ENCODE measurements at places on chromosomes 13 and 19. TPM values are rescaled to one million over a fixed set of nuclear protein-coding genes. Genes with fewer than 3 reads are reported as not detected.

DNA sequence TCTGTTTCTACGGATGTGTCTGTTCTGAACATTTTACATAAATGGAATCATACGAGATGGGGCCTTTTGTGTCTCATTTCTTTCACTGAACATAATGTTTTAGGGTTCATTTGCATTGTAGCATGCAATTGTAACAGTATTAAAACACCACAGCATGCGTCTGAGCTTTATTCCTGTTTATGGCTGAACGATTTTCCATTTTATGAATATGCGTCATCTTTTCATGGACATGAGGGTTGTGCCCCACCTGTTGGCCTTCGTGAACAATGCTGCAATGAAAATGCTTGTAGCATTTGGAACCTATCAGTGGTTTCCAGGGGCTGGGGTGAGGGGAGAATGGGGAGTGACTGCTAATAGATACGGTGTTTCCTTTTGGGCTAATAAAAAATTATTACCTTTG, 5.1 kb downstream of the OR10H1 start:
- H3K36me3 ChIP-seq, result no peaks in the 10 kb centered on the region
- peaks cover 29% of the 10 kb centered on the region for H3K4me1 ChIP-seq
- no peak overlapping the region for H3K27ac ChIP-seq
- no peak for DNase-seq
- peaks cover 32% of the 10 kb centered on the region for H3K27me3 ChIP-seq

Gene PSG11
- not detected for polyA plus RNA-seq

DNA sequence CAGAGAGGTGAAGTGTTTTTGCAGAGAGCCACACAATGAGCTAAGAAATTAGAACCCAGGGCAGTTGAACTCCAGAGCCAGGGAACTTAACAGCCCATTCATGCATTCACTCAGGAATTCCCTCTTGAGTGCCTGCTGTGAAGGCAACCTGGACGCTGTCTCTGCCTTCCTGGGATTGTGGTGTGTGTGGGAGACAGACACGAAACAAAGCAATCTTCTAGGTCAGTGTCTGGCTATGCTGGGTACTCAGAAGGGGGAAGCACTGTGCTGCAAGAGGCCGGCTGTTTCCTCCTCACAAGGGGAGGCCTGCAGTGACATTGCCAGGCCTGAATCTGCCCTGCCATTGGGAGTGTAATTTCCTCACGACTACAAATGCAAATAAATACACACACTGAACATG, 9.7 kb downstream of the BCKDHA start:
- H3K27ac ChIP-seq, result peak overlapping the region; percentile 78
- no peaks in the 10 kb centered on the region for H3K36me3 ChIP-seq
- DNase-seq, result no peak
- H3K4me1 ChIP-seq, result peaks cover 24% of the 10 kb centered on the region
- H3K4me3 ChIP-seq, result no peak overlapping the region

DNA sequence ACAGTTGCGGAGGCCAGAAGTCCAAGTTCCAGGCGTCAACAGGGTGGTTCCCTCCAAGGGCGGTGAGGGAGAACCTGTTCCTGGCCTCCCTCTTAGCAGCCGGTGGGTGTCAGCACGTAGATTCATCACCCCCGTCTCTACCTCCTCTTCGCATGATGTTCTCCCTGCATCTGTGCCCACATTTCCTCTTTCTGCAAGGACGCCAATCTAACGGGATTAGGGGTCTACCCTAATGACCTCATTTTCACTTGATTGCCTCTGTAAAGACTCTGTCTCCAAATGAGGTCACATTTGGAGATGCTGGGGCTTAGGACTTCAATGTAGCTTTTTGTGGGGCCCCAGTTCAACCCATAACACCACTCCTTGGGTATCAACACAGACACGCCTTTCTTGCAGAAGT, 38.5 kb downstream of the DPF1 start:
- H3K4me1 ChIP-seq, result peaks cover 6% of the 10 kb centered on the region
- H3K27me3 ChIP-seq, result no peaks in the 10 kb centered on the region
- DNase-seq, result no peak
- no peak overlapping the region for H3K27ac ChIP-seq
- H3K4me3 ChIP-seq, result no peak overlapping the region

DNA sequence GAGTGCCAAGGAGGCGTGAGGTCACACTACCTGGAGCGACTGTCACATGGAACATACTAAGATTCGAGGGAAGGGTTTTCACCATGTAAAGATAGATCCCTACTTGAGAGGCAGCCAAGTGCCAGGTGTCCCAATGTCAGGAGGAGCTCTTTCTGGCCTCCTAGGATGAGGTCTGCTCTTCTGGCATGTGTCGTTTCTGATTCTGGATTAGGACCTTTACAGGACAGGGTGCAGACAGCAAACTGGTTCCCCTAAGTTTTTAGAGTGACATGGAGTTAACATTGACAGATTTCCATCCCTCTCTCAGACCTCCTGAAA, 75.3 kb downstream of the ZNF536 start:
- no peak overlapping the region for H3K27ac ChIP-seq
- no peak for DNase-seq
- no peaks in the 10 kb centered on the region for H3K4me1 ChIP-seq
- no peaks in the 10 kb centered on the region for H3K36me3 ChIP-seq
- H3K27me3 ChIP-seq, result no peaks in the 10 kb centered on the region

DNA sequence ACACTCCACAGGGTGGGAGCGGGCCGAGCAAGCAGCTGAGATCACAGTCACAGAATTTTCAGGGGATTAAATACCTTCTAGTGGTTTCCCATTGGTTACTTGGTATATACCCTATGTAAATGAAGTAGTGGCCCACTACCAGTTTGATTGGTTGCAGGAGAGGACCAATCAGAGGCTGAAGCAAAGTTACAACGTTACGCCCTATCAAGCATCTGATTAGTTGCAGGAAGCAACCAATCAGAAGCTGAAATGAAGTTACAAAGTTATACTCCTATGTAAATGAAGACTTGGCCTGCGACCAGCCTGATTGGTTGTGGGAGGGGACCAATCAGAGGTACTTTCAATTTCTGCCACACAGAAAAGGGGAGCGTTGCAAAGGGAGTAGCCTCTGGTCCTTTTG, 474.0 kb downstream of the COG6 start:
- H3K4me3 ChIP-seq, result no peak overlapping the region
- H3K4me1 ChIP-seq, result peaks cover 17% of the 10 kb centered on the region
- no peak for DNase-seq

GRCh38 chr19:43774103-43774939, 6.5 kb downstream of the KCNN4 start:
- H3K27ac ChIP-seq, result peak overlapping the region; percentile 28
- H3K4me3 ChIP-seq, result no peak overlapping the region
- no peaks in the 10 kb centered on the region for H3K27me3 ChIP-seq

- no peak overlapping the region for H3K27ac ChIP-seq
- H3K4me1 ChIP-seq, result peaks cover 3% of the 10 kb centered on the region
- DNase-seq, result peak; percentile 33
- H3K27me3 ChIP-seq, result peaks cover 48% of the 10 kb centered on the region
These were observed 105.2 kb downstream of the COL4A2 start for GRCh38 chr13:110412132-110412914.

GRCh38 chr13:97780486-97780885, 173.0 kb upstream of the IPO5 start:
- no peak overlapping the region for H3K27ac ChIP-seq
- H3K4me3 ChIP-seq, result no peak overlapping the region
- DNase-seq, result no peak
- peaks cover 8% of the 10 kb centered on the region for H3K27me3 ChIP-seq
- H3K36me3 ChIP-seq, result no peaks in the 10 kb centered on the region
- H3K4me1 ChIP-seq, result no peaks in the 10 kb centered on the region

GRCh38 chr13:99870541-99870940, 101.0 kb downstream of the ZIC5 start:
- H3K27me3 ChIP-seq, result no peaks in the 10 kb centered on the region
- H3K36me3 ChIP-seq, result no peaks in the 10 kb centered on the region
- no peak overlapping the region for H3K4me3 ChIP-seq
- DNase-seq, result no peak

Gene KLK6
- polyA plus RNA-seq, result not detected

GRCh38 chr19:38833092-38833425, 1.5 kb upstream of the ECH1 start:
- peaks cover 19% of the 10 kb centered on the region for H3K4me1 ChIP-seq
- no peak overlapping the region for H3K27ac ChIP-seq
- no peak overlapping the region for H3K4me3 ChIP-seq

DNA sequence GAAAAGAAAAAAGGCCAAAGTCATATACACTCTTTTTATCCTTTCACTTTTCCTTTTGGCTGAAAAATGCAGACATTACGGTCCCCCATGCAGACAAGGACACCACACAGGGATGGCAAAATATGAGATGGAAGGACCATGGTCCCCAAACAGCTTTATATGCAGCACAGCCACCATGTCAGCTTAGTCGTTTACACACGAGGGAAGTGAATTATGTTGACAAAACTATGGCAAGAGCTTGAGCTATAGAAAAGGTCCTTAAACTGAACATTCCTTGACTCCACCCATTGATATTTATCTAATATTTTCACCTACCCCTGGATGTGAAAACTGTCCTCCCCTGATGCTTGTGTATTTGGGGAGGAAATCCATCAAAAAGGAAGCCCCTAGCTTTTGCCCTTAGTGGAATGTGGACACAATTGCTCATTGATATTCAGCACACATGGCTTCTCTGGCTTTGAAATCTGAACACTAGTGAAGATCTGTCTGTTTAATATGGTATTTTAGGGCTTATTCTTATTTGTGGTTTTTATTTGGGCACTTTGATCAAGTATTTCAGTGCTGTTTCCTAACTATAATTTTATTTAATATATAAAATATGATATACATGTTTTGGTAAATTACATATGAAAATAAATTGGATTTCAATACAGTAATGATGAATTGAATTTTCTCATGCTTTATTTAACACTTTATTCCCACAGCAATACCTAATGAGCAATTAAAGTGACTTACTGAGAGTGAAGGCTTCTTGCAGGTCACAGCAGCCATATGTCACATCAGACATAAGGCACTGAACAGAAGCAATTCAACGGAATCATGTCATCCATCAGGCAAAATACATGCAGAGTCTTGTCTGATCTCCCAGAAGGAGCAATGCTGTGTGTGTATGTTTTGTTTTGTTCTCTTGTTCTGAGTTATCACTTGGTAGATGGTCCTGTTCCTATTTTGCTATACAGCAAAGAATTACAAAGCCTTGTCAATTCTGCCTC, 6.8 kb upstream of the GTF2F2 start:
- H3K36me3 ChIP-seq, result no peaks in the 10 kb centered on the region
- DNase-seq, result no peak
- H3K27ac ChIP-seq, result no peak overlapping the region

- no peaks in the 10 kb centered on the region for H3K36me3 ChIP-seq
- H3K27me3 ChIP-seq, result no peaks in the 10 kb centered on the region
- H3K4me3 ChIP-seq, result no peak overlapping the region
- no peak for DNase-seq
- H3K27ac ChIP-seq, result no peak overlapping the region
These were observed 9.6 kb upstream of the NOTCH3 start for GRCh38 chr19:15210323-15210781.

Gene SLC8A2
- 0.02 TPM for polyA plus RNA-seq
